Activated CD4-positive, alpha-beta memory T cell treated with anti-CD3 and anti-CD28 coated beads for 36 hours (primary cell): ENCODE measurements at places on chromosomes 5 and 9. TPM values are rescaled to one million over a fixed set of nuclear protein-coding genes. Genes with fewer than 3 reads are reported as not detected.

The ZFP37 gene
- total RNA-seq = 1.5 TPM

The HRCT1 gene
- total RNA-seq = not detected

The SHISAL2B gene
- not detected for total RNA-seq

The SLC34A1 gene
- not detected for total RNA-seq

The SPATA31D4 gene
- not detected for total RNA-seq

The TAF1L gene
- total RNA-seq = not detected

The CBY3 gene
- 0.67 TPM for total RNA-seq

The LTC4S gene
- total RNA-seq = 0.48 TPM

The ANKRD31 gene
- total RNA-seq = 0.29 TPM

The PDLIM4 gene
- not detected for total RNA-seq

The SCGB3A2 gene
- not detected for total RNA-seq
